ENCODE measurements at places on chromosomes 11 and 22.

DNA sequence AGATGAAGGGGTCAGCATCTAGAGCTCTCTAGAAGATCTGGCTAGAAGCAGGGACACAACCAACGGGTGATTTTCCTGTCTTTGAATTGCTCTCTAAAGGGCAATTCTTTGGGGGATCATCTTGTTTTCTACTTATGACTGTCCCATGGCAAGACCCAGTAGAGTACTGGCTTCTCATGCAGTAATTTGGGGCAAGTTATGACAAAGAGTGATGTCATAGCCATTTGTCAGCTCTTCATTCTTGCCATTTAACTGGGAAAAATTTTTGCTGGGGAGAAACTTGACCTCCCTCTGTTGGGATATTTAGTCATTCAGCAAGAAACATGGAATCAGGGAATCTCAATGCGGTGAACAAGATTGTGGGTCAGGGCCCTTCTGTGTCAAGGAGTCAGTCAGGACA, 80.4 kb downstream of the SLC1A2 start:
- DNase-seq: no peak

- DNase-seq: no peak
These were observed 4.5 kb upstream of the TBX10 start for GRCh38 chr11:67644042-67644441.

DNA sequence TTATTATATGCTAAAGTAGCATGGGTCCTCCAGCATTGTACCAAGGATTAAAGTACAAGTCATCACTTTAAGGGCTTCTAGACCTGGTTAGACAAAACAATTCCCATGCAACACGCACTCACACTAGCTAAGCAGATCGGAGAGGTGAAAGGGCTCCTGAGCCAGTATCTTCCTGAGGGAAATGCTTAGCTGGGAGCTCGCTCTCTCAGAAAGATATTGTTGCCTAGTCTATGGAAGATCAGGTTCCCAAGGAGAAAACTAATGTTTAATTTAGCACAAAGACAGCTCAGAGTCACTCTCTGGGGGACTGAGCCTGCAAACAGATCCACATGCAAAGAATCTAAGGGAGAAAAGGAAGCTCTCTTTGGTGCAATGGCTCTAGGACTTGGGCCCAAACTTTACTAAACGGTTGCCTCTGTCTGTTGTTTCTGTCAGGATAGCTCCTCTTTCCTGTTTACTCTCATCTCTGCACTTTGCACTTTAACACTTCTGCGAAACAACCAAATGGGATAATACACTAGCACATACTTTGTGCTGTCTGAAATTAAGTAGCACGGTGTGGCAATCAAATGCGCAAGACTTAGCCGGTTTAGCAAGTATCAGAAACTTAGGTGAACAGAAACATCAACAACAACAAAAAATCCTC, 10.7 kb downstream of the MAML2 start:
- DNase-seq: no peak

- DNase-seq: no peak
These were observed 14.5 kb downstream of the PHF21A start for GRCh38 chr11:46106530-46107407.

GRCh38 chr11:116644201-116644940, 128.4 kb downstream of the BUD13 start:
- DNase-seq: no peak

Data from adrenal gland (tissue), 19 donors.